ENCODE measurements at places on chromosomes 6 and 20.
A peak's percentile ranks its signal among the peaks of the same experiment; 100 is the strongest.

DNA sequence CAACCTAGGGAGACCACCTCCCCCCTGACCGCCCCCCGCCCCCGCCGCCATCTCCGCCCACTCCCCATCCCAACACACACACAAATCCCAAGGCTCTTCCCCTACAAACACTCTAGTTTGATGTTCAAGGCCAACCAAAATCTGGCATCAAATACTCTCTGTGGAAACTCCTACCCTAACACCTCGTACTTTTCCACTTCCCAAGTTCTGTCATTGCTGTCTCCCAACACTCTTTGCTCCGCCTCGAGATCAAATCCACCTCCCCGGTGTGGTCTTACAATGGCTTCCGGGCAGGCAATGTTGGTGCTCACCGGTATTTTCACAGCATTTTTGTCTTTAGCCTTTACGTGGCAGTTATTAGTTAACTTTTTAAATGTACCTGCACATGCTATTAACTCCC lies 4.8 kb upstream of the QKI start:
- H3K4me3 ChIP-seq, result no peak overlapping the region
- DNase-seq, result no peak
- peaks cover 7% of the 10 kb centered on the region for H3K36me3 ChIP-seq
- no peak overlapping the region for H3K27ac ChIP-seq
- H3K27me3 ChIP-seq, result no peaks in the 10 kb centered on the region

GRCh38 chr6:128801621-128802020 lies 81.3 kb upstream of the LAMA2 start:
- no peaks in the 10 kb centered on the region for H3K27me3 ChIP-seq
- no peak for DNase-seq
- no peaks in the 10 kb centered on the region for H3K36me3 ChIP-seq
- no peak overlapping the region for H3K27ac ChIP-seq
- H3K4me1 ChIP-seq, result no peaks in the 10 kb centered on the region

DNA sequence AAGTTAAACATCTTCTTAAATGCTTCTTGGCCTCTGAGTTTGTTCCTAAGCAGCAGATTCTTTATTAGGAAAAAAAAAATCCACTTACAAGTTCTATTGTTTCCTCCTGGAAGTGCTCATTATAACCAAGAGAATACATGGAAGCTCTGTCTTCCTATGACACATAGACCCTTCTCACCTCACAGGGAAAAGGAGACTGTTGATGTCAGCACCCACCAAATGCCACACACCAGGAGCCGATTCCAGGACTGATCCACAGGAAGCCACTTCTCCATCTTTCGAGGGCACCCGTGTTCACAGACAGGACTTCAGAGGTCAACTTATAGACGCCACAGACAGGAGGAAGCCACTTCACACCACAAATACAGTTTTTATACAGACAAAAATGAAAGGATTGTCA lies 13.4 kb upstream of the BNIP5 start:
- H3K36me3 ChIP-seq, result no peaks in the 10 kb centered on the region
- H3K27ac ChIP-seq, result no peak overlapping the region
- DNase-seq, result no peak
- H3K4me3 ChIP-seq, result no peak overlapping the region
- peaks cover 10% of the 10 kb centered on the region for H3K27me3 ChIP-seq
- no peaks in the 10 kb centered on the region for H3K4me1 ChIP-seq

DNA sequence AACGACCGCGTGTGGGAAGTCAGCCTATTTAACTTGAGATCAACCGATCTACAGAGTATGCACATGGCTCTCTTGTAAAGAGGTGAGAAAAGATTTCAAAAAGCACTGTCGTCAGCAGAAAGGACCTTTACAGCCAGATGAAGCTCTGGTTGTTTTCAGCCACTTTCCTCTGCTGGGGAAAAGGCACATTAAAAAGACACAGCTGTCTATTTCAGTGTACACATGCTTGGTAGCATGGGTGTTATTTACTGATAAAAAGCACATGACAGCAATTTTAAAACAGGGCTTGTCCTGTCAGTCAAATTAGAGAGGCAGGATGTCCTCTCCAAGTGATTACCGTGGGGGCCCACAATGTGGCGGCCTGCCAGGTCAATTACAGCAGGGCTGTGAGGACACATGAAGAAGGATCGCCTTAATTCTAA lies 188.9 kb downstream of the PRKN start:
- H3K4me3 ChIP-seq, result no peak overlapping the region
- H3K36me3 ChIP-seq, result peaks cover 2% of the 10 kb centered on the region
- no peak for DNase-seq
- H3K27me3 ChIP-seq, result no peaks in the 10 kb centered on the region

DNA sequence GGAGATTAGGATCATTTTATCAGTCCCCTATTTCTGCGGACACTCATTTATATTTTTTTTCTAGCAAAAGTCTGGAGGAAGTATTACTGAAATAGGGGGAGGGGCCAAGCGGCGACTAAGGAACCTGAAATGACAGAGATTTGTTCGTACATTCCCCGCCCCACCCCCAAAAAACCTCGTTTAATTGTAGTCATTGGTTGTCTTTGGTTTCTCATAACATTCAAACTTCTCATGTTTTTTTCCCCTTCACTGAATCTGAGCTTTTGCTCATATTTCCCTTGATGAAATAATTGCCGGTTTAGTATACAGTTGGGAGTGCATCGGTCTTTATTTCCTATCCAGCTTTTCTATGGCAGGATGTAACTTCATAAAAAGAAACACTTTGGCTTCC lies 768 bp upstream of the FYN start:
- peaks cover 21% of the 10 kb centered on the region for H3K36me3 ChIP-seq
- H3K27ac ChIP-seq, result peak overlapping the region; percentile 91
- no peaks in the 10 kb centered on the region for H3K27me3 ChIP-seq
- peak overlapping the region; percentile 88 for H3K4me3 ChIP-seq
- DNase-seq, result no peak
- H3K4me1 ChIP-seq, result peaks cover 32% of the 10 kb centered on the region

- no peaks in the 10 kb centered on the region for H3K27me3 ChIP-seq
- H3K36me3 ChIP-seq, result peaks cover 20% of the 10 kb centered on the region
- no peaks in the 10 kb centered on the region for H3K4me1 ChIP-seq
- no peak overlapping the region for H3K4me3 ChIP-seq
Observed at GRCh38 chr20:50885781-50886180, 45.5 kb downstream of the ADNP start.

DNA sequence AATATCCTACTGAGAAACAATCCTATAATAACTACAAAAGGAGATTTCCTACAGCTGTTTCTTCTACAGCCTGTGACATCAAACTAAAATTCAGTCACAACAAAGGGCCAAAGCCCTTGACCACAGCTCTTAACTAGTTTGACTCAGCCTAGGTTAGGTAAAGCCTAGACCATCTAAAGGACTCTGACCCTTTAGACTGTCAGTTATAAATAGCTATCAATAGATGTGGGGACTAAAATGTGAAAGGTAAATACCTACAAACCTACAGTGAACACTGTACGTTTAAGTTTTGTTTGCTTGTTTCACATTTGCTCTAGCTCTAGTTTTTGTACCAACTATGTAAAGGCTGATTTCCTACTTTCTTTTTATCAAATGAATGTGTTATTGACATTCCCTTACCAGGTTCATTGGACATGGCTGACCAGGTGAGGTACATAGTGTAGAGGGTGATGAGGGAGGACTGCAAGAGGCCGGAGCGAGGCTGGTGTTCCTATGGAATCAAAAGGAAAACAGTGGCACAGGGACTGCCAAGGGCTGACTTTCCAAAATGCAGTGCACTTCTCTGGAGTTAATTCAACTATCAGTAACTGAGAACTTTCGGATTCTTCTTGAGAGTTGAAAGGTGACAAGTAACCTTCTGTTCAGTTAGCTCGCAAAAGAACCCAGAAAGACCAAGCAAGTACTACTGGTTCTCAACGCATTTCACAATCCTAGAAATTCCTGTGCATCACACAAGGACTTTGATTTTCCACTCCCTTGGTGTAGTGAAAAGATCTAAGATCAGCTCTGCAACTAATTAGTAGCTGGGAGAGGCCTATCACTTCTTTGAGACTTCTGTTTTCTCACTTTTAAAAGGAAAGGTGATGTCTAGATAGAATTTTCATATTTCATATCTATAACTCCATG lies 17.2 kb downstream of the SERINC3 start:
- H3K27ac ChIP-seq, result no peak overlapping the region
- H3K4me3 ChIP-seq, result no peak overlapping the region
- H3K36me3 ChIP-seq, result peaks cover 76% of the 10 kb centered on the region
- no peak for DNase-seq
- peaks cover 9% of the 10 kb centered on the region for H3K4me1 ChIP-seq

DNA sequence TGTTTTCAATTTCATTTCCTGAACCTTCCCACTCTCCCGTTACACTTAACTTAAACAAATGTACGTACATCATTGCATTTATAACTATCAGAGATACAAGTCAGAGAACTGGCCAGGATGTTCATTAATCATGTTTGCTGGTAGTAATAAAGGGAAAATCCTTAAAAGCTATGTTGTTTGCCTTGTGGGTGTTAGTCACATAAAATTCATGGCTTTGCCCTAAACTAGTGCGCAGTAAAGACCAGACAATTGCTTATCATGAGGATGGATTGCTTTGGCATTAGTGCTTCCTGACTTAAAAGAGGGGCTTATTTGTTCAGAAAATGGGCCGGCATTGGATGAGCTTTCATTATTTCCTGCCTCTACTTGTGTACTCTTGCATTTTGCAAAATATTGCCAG lies 1037.3 kb upstream of the FLRT3 start:
- H3K4me3 ChIP-seq, result no peak overlapping the region
- no peak overlapping the region for H3K27ac ChIP-seq
- no peak for DNase-seq
- H3K27me3 ChIP-seq, result no peaks in the 10 kb centered on the region
- H3K36me3 ChIP-seq, result no peaks in the 10 kb centered on the region

DNA sequence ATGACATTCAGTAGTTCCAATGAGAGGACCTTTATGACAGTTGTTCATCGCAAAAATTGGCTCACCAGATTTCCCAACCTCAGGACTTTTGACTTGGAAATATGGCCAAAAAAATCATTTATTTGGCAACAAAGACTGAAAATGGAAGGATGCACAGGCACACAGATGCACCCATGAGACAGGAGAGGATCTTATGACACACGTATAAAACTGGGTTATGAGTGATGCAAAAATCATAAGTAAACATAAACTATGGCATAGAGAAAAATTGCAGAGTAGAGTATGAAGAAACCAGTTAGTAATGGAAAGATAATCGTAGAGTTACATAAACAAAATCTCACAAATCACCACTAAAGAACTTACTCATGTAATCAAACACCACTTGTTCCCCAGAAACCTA lies 546.9 kb downstream of the ADGRB3 start:
- H3K27ac ChIP-seq, result no peak overlapping the region
- H3K4me3 ChIP-seq, result no peak overlapping the region
- no peaks in the 10 kb centered on the region for H3K27me3 ChIP-seq
- H3K36me3 ChIP-seq, result no peaks in the 10 kb centered on the region

- no peak overlapping the region for H3K4me3 ChIP-seq
- H3K36me3 ChIP-seq, result peaks cover 16% of the 10 kb centered on the region
- no peaks in the 10 kb centered on the region for H3K27me3 ChIP-seq
- no peak overlapping the region for H3K27ac ChIP-seq
- no peaks in the 10 kb centered on the region for H3K4me1 ChIP-seq
Observed at GRCh38 chr6:167917551-167918154, 79.8 kb upstream of the KIF25 start.

All from central memory CD8-positive, alpha-beta T cell (primary cell).